ENCODE measurements at places on chromosomes 12 and 14.

DNA sequence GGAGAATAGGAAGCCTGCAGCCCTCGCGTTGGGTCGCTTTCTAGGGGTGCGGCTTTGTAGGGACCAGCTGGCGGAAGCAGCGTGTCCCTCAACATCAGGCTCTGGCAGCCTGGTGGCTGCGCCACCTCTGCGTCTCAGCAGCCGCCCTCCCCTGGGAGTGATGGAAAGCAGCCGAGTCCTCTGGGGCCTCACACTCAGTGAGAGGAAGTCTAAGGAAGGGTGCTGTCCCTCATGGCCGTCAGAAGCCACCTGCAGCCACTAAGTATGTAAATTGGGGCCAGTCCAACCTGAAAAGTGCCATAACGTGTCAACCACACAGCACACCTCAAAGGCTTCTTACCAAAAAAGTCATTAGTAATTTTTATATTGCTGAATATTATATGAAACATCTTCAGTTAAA, 80.3 kb downstream of the WDR20 start:
- no peak for DNase-seq

GRCh38 chr14:104504172-104504735, 75.3 kb upstream of the C14orf180 start:
- DNase-seq: no peak

DNA sequence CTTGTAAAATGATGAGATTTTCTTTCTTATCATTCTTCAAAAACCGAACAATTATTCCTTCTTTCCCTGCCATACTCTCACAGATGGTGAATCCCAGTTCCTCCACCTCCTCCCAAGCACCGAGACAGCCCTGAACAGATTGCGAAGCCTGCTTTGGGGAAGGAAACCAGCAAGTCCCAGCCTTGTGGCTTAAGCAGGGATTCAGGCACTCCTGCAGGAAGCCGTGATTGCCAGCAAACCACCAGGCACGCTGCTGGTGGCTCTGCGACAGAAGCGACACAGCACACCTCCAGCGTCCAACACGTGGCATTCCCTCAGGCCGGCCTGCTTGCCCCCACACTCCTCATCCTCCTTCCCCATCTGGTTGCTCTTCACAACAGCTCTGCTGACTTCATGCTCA, 237.7 kb downstream of the GXYLT1 start:
- no peak for DNase-seq

DNA sequence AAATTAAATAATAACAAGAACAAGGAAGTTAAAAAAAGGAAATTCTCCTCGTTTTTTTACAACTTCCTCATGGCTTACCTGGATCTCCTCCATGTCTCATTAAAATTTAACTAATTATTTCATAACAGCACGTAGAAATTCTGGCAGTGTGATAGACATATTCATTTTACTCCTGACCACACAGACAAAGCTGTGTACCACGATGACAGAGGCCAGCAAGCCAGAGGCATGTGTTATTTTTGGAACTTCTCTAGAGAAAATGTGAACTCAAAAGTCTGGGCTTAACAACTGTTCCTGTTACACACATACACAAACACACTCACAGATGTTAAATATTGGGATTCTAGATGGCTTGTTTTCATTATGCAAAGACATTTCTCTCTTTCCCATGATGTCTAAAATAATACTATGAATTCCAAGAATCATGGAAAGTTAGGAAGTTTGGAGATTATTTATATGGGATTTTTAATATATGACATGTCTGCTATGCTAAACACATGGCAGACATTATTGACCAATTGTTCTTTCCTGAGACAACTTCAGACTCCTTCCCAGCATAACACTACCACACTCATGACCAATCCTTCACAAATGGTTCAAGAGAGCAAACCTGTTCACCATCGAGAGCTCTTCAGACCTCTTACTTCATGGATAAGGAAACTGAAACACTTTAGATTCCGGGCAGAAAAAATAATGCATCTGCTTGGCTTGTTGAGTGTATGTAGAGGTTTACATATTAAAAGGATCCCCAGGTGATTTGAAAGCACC, 158.7 kb downstream of the DACT1 start:
- no peak for DNase-seq

GRCh38 chr12:42846782-42847181, 257.2 kb upstream of the PRICKLE1 start:
- DNase-seq: no peak

GRCh38 chr12:50297027-50297426, 13.7 kb upstream of the LIMA1 start:
- DNase-seq: no peak

GRCh38 chr12:52320784-52321400, at the start of gene KRT83:
TSS of gene KRT83 (minus strand) at chr12:52321398. CDS start at chr12:52321335, 63 bp downstream.
- DNase-seq: no peak

GRCh38 chr12:59173695-59174094, 253.4 kb upstream of the LRIG3 start:
- DNase-seq: no peak

- peak; percentile 74 for DNase-seq
These were observed 41.1 kb downstream of the PRB3 start for GRCh38 chr12:11228296-11228879.

DNA sequence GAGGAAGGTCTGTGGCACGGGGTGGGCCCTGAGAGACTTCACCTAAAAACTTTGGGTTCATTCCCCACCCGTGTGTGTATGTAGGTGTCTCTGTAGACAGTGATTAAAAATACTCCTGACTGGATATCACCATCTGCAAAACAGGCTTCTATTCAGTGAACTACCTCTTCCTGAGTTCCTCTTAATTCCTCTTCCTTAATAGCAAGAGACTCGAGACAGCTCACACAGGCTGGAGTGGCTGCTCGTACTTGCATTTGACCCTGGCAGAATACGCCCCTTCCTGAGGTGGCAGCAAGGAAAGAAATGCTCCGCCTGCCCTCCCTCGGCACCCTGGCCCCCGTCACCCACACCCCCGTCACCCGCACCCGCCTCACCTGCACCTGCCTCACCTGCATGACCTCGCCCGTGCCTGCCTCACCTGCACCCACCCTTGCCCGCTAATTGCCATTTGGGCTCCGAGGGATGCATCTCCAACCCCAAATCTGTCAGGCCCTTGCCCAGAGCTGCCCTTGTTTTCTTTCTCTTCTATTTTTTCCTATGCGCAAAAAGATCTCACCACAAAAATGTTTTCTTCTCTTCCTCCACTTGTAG, 90.0 kb downstream of the FBXL14 start:
- DNase-seq: peak; percentile 38

- DNase-seq: no peak
These were observed 81.1 kb upstream of the RPH3A start for GRCh38 chr12:112710414-112710813.

DNA sequence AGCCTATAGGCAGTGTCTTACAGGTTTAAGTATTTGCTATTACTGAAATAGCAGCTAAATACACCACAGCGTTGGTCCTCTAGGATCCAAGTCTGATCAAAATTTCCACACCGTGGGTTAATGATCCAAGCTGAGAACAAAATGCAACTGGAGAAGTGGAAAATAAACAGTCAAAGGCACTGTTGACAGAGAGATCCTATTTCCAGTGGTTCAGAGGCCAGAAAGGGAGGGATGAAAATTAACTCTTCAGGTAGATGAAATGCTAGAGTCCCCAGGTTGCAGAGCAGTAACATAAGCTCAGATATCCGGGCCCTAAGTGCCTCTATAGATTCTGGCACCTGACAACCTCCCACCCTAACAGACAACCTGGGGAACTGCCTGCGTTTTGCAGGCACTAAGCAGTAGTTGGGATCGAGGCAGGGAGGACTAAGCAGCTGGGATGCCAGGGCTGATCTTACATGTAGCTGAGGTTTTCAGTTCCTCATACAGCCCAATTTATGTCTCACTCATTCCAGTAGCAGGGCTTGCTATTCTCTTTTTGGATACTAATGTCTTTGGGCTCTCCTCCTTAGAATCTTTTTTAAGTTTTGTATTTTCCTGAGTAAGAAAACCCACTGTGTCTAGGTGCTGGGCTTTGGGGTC, 42.7 kb upstream of the CRACR2A start:
- DNase-seq: no peak

DNA sequence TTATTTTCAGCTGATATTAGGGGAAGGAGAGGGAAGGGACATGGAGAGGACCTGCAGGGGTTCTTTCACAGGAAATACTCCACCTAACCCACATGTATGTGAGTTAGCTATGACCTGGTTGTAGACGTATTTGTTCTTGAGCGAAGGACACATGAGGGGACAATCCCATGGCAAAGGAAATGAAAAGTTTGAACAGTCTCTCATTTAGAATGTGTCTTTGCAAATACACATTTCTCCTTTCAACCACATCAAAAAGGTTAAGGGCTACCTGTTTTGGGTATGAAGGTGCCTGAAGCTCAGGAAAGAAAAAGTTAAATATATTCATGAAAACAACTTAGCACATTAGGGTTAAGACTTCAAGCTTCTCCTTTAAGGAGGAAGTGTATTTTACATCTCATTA, 7.4 kb downstream of the PYGL start:
- DNase-seq: no peak

DNA sequence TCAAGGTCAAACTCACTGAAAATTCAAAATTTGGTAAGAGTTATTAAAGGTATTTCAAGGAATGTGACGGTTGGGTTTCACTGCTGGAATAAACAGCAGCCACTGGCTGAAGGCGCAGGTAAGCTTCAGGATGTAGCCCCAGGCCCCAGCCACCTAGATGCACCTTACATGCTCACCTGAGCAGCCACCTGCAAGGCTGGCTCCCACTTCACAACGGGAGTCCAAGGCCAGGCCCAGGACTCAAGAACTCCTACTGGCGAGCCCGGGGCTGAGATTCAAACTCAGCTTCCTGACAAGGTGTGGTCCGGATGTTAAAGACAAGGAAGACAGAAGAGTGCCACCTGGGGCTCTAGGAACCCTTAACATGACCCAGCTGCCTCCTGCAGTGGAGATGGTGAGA, 78.4 kb downstream of the ITPK1 start:
- no peak for DNase-seq

GRCh38 chr14:21543521-21543960, 17.4 kb upstream of the SALL2 start:
- DNase-seq: no peak

GRCh38 chr14:93331728-93332396, 974 bp downstream of the BTBD7 start:
- DNase-seq: peak; percentile 46

DNA sequence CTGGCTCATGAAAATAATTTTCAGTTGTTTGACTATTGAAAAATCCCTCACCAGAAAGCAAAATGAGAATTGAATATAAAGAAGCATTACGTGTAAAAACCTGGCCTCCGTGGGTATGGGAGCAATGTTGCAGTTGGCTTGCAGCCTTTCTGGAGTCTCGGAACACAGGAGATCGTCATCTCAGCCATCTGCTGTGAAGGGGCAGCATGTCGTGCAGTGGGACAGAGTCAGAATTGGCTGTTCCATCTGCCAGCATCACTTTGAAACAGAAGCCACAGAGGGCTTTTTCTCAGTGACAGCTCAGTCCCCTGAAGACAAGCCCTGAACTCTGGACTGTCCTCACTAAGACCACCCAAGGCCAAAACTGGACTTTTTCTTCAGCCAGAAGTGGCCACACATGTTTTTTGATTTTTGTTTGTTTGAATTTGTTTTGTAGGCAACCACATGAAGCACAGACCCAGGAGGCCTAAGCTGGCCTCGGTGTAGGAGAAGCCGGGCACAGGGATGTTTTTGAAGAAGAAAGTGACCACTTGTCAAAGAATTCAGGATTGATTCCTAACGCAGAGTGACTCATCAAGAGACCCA, 170.8 kb upstream of the DYRK2 start:
- DNase-seq: no peak

Measured in hematopoietic multipotent progenitor cell treated with erythropoietin and hydrocortisone succinate and interleukin-3 and kit ligand, for 6 days (in vitro differentiated cells).